ENCODE measurements at places on chromosomes 7 and 10.

GRCh38 chr10:132307823-132308586 lies at the start of gene STK32C:
STK32C (minus strand) TSS chr10:132307950; CDS start chr10:132307833, 117 bp downstream.
- DNase-seq, result no peak

DNA sequence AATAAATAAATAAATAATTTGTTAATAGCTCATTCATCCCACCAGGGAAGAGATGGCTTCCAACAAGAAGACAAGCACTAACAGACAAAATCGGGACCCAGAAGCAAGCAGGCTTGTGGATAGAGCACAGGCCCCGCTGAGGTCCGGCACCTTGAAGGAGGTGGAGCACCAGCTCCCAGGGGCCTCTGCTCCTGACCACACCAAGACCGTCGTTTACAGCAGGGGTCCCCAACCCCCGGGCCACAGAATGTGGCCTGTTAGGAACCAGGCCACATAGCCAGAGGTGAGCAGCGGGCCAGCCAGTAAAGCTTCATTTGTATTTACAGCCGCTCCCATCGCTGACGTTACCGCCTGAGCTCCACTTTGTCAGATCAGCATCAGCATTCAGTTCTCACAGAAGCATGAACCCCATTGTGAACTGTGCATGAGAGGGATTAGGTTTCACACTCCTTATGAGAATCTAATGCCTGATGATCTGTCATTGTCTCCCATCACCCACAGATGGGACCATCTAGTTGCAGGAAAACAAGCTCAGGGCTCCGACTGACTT lies 33.3 kb upstream of the SUN1 start:
- no peak for DNase-seq

DNA sequence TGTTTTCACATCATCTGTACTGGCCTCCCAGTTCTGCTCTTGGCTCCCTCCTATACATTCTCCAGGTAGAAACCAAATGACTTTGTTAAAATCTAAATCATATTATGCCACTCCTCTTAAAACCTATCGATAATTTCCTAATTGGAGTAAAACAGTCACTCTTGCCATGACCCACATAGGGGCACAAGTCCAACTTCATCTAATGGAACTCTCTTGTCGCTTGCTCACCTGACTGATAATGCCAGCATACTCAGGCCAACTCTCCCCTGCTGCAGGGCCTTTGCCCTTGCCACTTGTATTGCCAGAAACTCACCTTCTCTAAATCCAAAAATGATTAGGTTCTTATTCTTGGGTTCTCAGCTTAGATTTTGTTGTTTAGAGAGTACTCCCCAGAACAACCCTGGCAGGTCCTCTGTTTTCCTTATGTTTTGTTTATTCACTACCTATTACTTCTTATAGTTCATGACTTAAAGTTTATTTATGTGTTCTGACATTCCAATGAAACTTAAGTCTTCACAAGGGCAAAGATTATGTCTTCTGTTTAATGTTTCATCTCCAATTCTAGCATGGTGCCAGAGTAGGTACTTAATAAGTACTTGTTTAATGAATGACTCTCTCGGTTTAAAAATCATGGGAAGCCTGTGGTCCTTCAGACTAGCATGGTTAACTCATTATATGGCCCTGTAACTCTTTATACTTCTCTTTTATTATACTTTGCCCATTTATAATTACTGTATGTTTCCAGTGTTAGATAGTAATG lies 345.9 kb upstream of the SMIM30 start:
- DNase-seq, result no peak

GRCh38 chr7:18610331-18610948 lies 114.9 kb downstream of the HDAC9 start:
- DNase-seq, result no peak

GRCh38 chr7:30459591-30460245 lies 18.9 kb downstream of the NOD1 start:
- no peak for DNase-seq

- no peak for DNase-seq
Observed at GRCh38 chr10:74018241-74018640, 20.3 kb downstream of the VCL start.

GRCh38 chr10:69890065-69890847 lies 88.5 kb downstream of the COL13A1 start:
- DNase-seq, result no peak

DNA sequence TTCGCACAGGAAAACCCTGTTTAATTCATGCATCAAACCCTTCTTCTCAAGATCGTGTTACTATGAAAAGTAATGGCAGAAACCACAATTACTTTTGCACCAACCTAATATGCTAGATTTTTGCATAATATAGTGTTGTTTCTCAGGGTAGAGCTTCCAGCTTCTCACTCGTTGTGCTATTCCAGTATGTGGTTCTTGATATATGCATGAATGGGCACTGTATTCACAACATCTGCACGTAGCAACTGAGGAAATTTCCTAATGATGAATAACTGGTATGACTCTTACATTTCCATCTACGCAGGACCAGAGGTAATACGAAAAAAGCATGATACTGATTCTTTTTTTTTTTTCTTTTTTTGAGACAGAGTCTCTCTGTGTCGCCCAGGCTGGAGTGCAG lies 326.6 kb upstream of the GALNT17 start:
- DNase-seq, result no peak

DNA sequence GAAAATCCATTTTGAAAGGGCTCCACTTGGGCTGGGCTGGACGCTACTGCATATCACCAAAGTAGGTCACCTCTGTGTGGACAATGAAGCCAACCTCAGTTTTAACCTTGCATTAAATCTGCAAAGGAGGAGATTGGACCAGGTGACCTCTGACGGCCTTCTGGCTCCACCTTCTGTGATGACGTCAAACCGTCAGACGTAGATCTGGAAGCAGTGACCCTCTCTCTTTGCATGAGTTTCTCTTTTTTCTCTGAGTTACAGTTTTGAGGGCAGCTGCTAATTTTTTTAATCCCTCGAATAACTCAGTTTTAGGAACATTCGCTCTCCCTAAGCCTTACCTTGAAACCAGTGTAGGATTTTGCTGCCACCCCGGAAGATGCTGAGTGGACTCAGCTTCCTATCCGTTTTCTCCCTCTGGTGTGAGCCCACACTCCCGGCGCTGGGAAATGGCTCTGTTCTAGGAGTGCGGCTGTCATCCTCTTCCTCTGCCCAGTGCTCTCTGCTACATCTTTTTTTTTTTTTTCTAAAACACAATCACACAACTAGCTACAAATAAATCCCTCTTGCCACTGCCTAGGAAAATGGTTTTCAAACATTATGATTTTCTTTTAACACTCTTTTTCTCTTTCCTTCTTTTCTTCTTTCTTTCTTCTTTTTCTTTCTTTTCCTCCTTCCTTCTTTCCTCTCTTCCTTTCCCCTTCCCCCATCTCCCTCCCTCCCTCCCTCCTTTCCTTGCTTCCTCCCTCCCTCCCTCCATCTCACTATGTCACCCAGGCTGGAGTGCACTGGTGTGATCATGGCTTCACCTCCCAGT lies 27.7 kb upstream of the NMT2 start:
- no peak for DNase-seq

GRCh38 chr7:48390388-48391327 lies 219.4 kb downstream of the ABCA13 start:
- no peak for DNase-seq

GRCh38 chr7:122067077-122067476 lies 77.0 kb downstream of the AASS start:
- DNase-seq, result no peak

- DNase-seq, result no peak
Observed at GRCh38 chr7:7422641-7423040, 113.0 kb downstream of the COL28A1 start.

DNA sequence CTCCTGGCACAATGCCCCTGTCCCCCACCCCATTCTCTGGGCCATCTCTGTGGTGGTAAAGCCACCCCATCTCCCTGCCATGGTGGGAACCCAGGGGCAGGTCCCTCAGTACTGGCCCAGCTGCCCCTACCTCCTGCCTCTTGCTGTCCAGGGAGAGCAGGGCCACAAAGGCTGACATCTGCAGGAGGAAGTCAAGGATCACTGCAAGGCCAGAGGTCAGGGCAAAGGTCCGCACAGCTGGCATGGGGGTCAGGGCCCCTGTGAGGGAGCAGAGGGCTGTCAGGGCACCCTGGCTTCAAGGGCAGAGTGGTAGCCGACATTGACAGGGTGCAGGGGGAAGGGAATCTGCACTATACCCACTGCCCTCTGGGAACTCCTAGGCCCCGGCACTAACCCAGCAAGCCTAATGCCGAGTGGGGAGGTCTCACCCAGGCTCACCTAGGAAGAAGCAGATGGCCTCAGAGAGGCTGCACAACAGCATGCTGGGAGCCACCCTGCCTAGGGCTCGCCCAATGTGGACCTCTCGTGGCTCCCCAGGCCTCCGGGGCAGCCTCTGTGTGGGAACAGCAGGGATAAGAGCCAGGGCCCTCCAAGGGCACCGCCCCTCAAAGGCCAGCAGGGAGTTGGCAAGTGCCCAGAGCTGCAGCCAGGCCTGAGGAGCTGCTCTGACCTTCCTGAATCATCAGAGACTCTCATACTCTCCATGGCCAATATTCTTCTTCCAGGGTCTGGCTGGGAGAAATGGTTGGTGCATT lies 7.7 kb downstream of the NPC1L1 start:
- DNase-seq, result no peak

GRCh38 chr10:44032216-44032615 lies 352.7 kb downstream of the CXCL12 start:
- no peak for DNase-seq

DNA sequence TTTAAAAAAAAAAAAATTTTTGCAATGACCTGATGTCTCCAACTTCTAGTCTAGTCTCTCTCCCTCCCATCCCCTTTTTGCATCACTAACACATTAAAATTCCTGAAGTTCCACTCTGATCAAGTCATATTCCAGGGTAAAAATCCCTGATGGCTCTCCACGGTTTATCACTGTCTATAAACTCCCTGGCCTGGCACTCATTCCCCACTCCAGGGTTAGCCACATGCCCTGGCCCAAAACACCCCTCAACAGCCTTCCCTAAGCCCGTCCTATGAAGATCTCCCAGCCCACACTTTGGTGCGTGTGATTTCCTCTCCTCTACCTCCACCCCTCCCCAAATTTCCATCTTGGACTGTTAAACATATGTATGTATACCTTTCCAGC lies 125.4 kb downstream of the JAZF1 start:
- no peak for DNase-seq

GRCh38 chr7:126791306-126791705 lies 461.4 kb downstream of the GRM8 start:
- DNase-seq, result no peak

DNA sequence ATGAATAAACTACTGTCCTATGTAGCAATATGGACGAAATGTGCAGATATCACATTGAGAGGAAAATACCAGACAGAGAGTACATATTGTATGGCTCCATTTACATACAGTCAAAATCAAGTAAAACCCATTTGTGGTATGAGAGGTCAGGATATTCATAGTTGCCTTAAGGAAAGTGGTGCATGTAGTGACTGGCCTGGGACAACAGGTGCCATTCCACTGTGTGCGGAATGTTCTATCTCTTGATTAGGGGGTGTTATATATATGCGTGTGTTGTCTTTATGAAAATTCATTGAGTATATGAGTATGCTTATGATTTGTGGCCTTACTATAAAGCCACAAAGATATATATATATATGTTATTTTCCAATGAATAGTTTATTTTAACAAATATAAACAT lies 964.0 kb downstream of the SORCS3 start:
- DNase-seq, result no peak

DNA sequence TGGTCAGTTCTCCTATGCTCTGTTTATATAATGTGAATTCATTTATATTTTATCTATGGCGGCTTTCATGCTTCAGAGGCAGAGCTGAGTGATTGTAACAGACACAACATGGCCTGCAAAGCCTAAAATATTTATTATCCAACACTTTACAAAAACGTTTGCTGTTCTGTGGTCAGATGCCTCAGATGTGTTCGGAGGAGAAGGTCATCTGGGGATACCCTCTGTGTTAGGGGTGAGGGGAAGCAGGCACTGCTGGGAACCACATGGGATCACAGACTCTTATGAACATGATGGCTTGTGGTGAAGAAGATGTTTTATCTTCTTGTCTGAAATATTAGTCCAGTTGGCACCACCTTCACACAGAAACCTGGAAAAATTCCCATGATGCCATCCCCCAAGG lies 203.4 kb downstream of the PHTF2 start:
- DNase-seq, result no peak

DNA sequence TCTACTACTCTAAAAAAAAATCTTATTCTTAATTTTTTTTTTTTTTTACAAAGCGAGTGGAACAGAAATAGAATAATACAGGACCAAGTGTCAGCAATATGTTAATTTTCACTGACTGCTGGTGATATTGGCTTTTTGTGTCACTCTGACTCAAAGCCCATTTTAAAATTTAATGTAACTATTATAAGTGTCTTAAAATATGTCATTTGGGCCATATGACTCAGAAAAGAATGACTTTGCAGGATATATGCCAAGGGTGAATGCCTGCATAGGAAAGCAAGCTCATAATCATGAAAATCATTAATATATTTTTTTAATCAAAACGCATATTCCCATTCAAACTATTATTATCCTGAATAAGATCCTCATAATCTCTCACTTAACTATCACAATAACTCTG lies 149.2 kb downstream of the GNAT3 start:
- DNase-seq, result no peak

DNA sequence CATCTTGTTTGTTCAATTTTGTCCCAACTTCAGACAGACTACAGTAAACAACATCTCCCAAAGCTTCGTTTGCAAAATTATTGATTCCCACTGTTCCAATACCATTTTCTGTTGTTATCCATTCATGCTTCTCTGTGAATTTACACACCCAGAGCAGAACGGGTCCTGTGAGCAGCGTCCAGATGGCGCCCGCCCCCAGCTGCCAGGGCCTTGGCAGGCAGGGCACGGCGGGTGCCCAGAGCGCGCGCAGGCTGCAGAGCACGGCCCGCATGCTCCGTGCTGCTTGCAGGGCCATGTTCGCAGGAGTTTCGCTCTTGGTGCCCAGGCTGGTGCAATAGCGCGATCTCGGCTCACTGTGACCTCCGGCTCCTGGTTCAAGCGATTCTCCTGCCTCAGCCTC lies 32.5 kb upstream of the SEPTIN7 start:
- no peak for DNase-seq
